ENCODE measurements at places on chromosomes 16 and 17.
A peak's percentile ranks its signal among the peaks of the same experiment; 100 is the strongest.

DNA sequence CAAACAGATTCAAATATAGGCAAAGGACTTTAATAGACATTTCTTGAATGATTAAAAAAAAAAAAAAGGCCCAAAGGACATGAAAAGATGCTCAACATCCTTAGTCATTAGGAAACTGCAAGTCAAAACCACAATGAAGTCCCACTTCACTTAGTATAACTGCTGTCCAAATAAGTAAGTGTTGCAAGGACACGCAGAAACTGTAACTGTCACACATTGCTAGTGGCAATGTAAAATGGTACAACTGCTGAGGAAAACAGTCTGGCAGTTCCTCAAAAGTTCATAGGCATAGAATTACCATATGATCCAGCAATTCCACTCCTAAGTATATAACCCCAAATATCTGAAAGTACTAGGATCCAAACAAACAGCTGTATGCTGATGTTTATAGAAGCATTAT, 112.7 kb downstream of the BRIP1 start:
- DNase-seq: no peak

DNA sequence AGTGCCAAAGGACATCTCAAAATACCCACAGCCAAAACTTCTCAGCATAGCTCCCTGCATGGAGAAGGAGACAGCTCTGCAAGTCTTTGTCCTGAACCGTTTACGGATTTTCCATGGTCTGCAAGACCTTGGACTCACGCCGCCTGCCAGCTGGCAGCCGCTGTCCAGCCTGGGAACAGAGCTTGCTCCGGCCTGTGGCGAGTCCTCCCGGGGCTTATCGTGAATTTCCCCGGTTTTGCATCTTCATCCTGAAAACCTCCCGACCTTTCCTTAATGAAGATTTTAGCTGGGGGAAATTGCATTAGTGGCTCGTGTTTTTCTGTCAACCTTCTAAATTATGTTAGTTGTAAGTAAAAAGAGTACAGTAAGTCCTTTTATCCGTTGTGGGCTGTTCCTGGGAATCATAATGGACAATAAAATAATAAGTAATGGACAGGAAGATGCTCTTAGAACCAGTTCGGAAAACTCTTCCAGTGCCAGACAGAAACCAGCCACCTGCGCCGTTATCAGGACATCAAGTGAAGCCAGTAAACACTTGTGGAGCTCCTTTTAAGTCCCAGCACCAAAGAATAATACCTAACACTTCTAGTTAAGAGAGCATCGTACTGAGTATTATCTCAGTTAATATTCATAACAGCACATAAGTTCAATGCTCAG, 112.4 kb upstream of the NOL11 start:
- no peak for DNase-seq

DNA sequence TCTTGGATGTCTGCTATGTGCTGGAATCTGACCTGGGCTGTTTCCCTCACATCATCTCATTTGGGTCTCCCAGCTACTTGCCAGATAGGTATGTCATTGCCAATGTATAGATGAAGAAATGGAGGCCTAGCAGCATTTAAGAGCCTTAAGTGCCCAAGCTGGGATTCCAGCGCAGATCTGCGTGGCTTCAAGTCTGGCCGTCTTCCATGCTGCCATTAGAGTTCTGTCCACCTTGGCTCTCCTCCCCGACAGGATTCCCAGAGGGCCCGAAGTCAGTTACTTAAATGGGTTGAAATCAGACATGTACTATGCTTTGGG, 33.0 kb upstream of the CCR7 start:
- no peak for DNase-seq

- DNase-seq: no peak
These were observed 39.5 kb downstream of the SMARCE1 start for GRCh38 chr17:40608061-40608581.

- no peak for DNase-seq
These were observed 1.3 kb downstream of the ABCC11 start for GRCh38 chr16:48246066-48246465.

- no peak for DNase-seq
These were observed 65.3 kb downstream of the MEAK7 start for GRCh38 chr16:84438971-84439696.

- no peak for DNase-seq
These were observed 46.5 kb upstream of the MRC2 start for GRCh38 chr17:62580947-62581346.

DNA sequence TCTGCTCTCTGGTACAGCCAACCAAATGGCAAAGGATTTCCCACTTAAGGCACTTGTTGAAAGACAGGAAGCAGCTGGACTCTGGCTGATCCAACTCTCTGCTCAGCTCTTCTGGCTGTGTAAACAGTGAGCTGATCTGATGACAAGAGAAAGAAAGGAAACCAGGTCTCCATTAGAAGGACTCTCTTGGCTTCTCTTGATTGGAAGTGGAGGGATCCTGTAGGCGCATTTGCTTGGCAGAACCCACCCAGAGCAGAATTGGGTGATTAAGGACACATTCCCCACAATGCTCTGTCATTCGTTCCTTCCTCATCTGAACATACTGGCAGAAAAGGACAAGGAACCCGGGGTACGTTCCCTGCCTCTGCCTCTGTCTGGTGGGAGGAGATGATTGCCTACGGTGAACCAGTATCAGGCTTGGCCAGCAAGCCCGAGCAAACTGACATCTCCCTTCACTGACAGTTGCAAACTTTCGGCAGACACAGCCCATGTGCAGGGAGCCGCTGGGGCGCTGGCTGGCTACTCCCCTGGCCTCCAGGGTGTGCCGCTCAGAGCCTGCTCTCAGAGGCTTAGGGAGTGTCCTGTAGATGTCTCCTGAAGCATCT, 29.1 kb downstream of the LDHD start:
- DNase-seq: no peak

GRCh38 chr17:33936764-33937163, 318.3 kb upstream of the CCL2 start:
- DNase-seq: no peak

DNA sequence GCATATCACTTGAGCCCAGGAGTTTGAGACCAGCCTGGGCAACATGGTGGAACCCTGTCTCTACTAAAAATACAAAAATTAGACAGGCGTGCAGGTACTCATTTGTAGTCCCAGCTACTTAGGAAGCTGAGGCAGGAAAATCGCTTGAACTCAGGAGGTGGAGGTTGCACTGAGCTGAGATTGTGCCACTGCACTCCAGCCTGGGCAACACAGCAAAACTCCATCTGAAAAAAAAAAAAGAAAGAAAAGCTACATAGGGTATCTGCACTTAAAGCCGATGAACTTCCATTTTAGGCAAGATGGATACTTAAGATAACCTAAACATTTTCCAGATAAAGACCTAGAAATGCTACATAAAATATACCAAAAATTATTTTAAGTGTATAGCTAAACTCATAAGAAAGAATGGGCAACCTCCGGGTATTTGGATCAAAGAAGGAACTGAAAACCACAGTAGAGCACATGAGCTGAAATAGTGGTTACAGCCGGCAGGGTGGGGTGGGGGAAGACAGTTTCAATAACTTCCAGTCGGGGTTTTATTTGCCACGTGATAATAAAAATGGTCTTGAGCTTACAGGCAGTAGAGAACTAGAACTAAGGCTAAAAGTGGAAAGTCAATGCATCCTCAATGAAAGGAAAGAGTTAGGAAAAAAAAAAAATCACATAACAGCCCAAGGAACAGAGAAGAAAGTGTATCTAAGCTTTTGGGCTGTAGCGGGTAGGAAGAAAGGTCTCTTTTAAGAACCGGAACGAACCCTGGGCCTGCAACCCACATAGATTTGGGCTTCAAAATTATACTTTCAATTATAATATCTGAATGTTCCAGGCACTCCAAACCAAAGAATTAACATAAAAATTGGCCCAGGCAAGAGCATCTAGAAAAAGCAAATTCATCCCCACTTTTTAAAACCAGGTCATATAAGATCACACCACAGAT, 53.1 kb downstream of the CFDP1 start:
- peak; percentile 34 for DNase-seq

DNA sequence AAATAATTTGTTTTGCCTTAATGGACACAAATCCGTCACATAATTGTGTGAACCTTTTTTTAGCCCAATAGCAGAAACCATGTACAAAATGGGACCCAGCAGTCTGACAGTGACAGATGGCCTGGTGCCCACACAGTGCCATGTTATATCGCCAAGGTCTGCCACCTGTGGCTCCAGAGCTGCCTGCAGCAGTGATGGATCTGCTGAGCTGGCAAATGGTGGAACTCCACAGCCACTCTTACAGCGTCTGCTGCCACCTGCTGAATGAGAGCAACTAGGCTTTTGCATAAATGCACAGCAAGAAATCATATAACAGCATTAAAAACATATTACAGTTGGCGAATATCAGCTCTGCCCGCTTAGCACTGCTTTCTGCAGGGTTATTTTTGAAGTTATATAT, 59.4 kb downstream of the NUP93 start:
- no peak for DNase-seq

- no peak for DNase-seq
These were observed 16.6 kb downstream of the ATP5PD start for GRCh38 chr17:75030161-75030560.

- DNase-seq: no peak
These were observed 1.7 kb downstream of the NATD1 start for GRCh38 chr17:21251337-21252010.

DNA sequence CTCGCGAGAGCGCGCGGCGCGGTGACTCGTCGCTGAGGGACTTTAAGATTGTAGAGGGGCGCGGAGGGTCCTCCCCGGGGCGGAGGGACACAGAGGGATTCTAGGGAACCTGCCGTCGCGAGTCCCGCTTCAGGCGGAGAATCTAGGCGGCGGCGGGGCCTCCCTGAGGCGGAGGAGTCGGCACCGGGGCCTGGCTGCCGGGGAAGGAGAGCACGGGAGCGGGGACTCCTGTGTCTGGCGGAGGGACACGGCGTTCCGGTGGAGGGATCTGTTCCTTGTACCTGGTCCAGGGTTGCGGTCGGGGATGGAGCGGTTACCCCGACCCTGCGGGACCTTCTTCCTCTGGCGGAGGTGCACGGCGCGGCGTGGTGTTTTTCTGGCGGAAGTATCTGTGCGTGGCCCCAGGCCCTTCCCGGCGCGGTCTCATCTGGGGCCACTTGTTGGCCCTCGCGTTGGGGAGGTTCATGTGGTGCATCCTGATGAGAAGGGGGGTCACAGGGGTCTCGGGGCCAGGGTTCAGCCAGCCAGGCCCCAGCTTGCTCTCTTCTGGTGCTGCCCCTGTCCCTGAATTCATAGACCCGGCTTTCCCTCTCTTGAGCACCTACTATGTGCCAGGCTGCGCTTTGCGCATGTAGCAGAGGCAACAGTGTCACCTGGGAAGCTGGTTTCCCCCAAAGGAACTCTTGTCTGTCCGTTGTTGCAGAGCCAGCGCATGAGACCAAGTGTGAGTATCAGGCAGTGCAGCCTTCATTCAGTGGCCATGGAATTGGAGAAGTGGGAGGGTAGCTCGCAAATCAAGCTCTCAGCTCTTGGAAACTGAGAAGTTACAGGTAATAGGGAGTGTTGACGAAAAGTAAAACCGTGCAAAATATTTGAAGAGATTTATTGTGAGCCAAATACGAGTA, 563 bp upstream of the ZKSCAN2 start:
- DNase-seq: peak; percentile 85

- no peak for DNase-seq
These were observed 26.0 kb upstream of the DLX4 start for GRCh38 chr17:49942947-49943346.

GRCh38 chr16:19780321-19780720, 62.2 kb downstream of the IQCK start:
- no peak for DNase-seq

DNA sequence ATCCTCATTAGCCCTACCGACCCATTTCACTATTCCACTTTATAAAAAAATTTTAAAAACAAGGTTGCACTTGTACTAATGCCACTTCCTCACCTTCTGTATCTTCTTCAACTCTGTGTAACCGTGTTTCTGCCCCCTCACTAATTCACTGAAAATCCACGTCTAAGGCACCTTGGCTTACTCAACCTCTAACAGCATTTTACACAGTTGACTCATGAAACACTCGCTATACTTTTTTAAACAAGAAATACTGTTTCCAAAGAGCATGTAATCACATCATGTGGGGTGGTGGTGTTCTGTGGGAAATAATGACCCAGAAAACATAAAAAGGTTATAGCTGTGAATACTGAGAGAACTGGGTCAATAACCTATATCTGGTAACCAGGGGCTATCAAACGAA, 79.9 kb downstream of the NCOR1 start:
- no peak for DNase-seq

- no peak for DNase-seq
These were observed 426.6 kb downstream of the PMP22 start for GRCh38 chr17:14838567-14838966.

- DNase-seq: no peak
These were observed 38.0 kb downstream of the TTC19 start for GRCh38 chr17:16037636-16038035.

GRCh38 chr16:1613728-1614455, 1.7 kb downstream of the CRAMP1 start:
- peak; percentile 43 for DNase-seq

- DNase-seq: peak; percentile 44
These were observed 19.8 kb upstream of the ADCY7 start for GRCh38 chr16:50246299-50247122.

DNA sequence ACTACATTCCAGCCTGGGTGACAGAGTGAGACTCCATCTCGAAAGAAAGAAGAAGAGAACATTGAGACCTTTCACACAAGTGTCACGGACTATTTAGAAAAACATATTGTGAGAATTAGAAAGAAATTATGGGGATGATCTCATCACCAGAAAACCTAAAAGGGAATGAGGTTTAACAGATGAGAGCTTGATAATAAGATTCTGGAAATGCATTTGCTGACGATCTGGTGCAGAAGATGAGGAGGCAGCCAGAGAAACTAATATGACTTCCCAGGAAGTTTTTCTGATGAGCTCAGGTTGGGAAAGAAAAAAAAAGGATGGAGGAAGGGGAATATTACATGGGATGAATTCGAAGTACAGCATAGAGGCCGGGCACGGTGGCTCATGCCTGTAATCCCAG, 10.8 kb upstream of the APOH start:
- no peak for DNase-seq

- no peak for DNase-seq
These were observed 10.4 kb downstream of the KRT37 start for GRCh38 chr17:41413982-41414381.

GRCh38 chr16:10083301-10083700, 98.9 kb downstream of the GRIN2A start:
- DNase-seq: no peak

GRCh38 chr17:7715936-7716886, 1.3 kb upstream of the DNAH2 start:
- no peak for DNase-seq

- DNase-seq: peak; percentile 46
These were observed 5.4 kb downstream of the THRA start for GRCh38 chr17:40068129-40068581.

DNA sequence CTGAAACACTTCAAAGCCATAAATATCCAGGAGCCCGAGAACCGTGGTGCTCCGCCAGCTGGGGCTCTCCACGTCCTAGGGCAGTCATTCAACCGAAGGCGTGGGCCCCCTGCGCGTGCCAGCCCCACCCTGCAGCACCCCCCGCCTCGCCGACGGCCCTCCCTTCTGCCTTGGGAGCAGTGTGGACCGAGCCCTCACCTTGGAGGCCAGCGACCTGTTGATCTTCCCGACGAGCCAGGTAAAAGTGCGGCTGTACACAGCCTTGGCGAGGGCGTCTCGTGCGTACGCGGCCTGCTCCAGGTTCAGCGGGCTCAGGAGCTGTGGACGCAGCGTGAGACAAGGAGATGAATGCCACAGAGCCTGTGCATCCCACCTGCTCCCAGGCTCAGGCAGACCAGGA, 14.1 kb downstream of the MYO1C start:
- DNase-seq: no peak

- DNase-seq: no peak
These were observed 631.9 kb upstream of the CA10 start for GRCh38 chr17:52790359-52790955.

Data from activated T-cell treated with anti-CD3 and anti-CD28 coated beads, Interleukin-2, amount 50 U/mL, for 48 hours (primary cell).